ENCODE measurements at places on chromosomes 11 and 22. TPM values are rescaled to one million over a fixed set of nuclear protein-coding genes. Genes with fewer than 3 reads are reported as not detected.

OTOG gene
- not detected for polyA plus RNA-seq

ARHGAP8 gene
- polyA plus RNA-seq = not detected

CRYBB2 gene
- 0.63 TPM for polyA plus RNA-seq

PDGFD gene
- 1.2 TPM for polyA plus RNA-seq

SLC6A5 gene
- 0.60 TPM for polyA plus RNA-seq

All from Purkinje cell (primary cell).